Bronchus fibroblast of lung (primary cell): ENCODE measurements at places on chromosomes 7 and 10. TPM values are rescaled to one million over a fixed set of nuclear protein-coding genes. Genes with fewer than 3 reads are reported as not detected.

Gene PTN
- total RNA-seq = 26.6 and 34.3 TPM in 2 replicates

Gene EIF3A
- total RNA-seq = 61.2 and 70.8 TPM in 2 replicates

Gene HACD1
- 16.6 and 26.4 TPM in 2 replicates for total RNA-seq

Gene MLLT10
- total RNA-seq = 11.9 and 26.3 TPM in 2 replicates

Gene OPN1SW
- total RNA-seq = not detected in 2 replicates

Gene MYH16
- under 0.01 TPM in 1 of 2 replicates, not detected in the other for total RNA-seq

Gene PRKRIP1
- 9.4 and 10.9 TPM in 2 replicates for total RNA-seq

Gene GPR22
- total RNA-seq = not detected in 2 replicates
